ENCODE measurements at places on chromosomes 7 and 10. TPM values are rescaled to one million over a fixed set of nuclear protein-coding genes. Genes with fewer than 3 reads are reported as not detected.

CACNB2 gene
- not detected for total RNA-seq

MYH16 gene
- not detected for total RNA-seq

LAMB1 gene
- 93.0 TPM for total RNA-seq

HERPUD2 gene
- total RNA-seq: 32.1 TPM

TRIM50 gene
- not detected for total RNA-seq

CRHR2 gene
- not detected for total RNA-seq

LDB3 gene
- total RNA-seq: 0.88 TPM

NPFFR1 gene
- not detected for total RNA-seq

RBM20 gene
- 1.0 TPM for total RNA-seq

SPAG6 gene
- not detected for total RNA-seq

PILRA gene
- 0.48 TPM for total RNA-seq

DNAJC12 gene
- total RNA-seq: 42.8 TPM

POLR2J2 gene
- 2.5 TPM for total RNA-seq

PON1 gene
- total RNA-seq: 0.16 TPM

Measured in SK-MEL-5 (cell line).